ENCODE measurements at places on chromosomes 6 and 20.

GRCh38 chr6:16741112-16742016 is 19.9 kb downstream of the ATXN1 start:
- no peak overlapping the region for H3K4me3 ChIP-seq
- peaks cover 77% of the 10 kb centered on the region for H3K4me1 ChIP-seq
- peak overlapping the region; percentile 46 for H3K27ac ChIP-seq
- no peak for DNase-seq
- peaks cover 42% of the 10 kb centered on the region for H3K36me3 ChIP-seq

- no peak for DNase-seq
- H3K4me3 ChIP-seq: no peak overlapping the region
- peaks cover 25% of the 10 kb centered on the region for H3K4me1 ChIP-seq
- peaks cover 26% of the 10 kb centered on the region for H3K36me3 ChIP-seq
- H3K27ac ChIP-seq: no peak overlapping the region
- no peaks in the 10 kb centered on the region for H3K27me3 ChIP-seq
Measured at GRCh38 chr6:636488-636887, 20.4 kb downstream of the HUS1B start.

- no peak overlapping the region for H3K4me3 ChIP-seq
- peaks cover 2% of the 10 kb centered on the region for H3K36me3 ChIP-seq
- no peak for DNase-seq
Measured at GRCh38 chr20:13249118-13249797, 28.2 kb downstream of the ISM1 start.

- H3K36me3 ChIP-seq: no peaks in the 10 kb centered on the region
- H3K4me3 ChIP-seq: no peak overlapping the region
- H3K27me3 ChIP-seq: no peaks in the 10 kb centered on the region
- no peak overlapping the region for H3K27ac ChIP-seq
- H3K4me1 ChIP-seq: no peaks in the 10 kb centered on the region
Measured at GRCh38 chr20:37543828-37544227, 16.2 kb upstream of the BLCAP start.

GRCh38 chr20:50395251-50395729 is 114.9 kb upstream of the PTPN1 start:
- no peak overlapping the region for H3K27ac ChIP-seq
- H3K4me1 ChIP-seq: peaks cover 14% of the 10 kb centered on the region
- no peak for DNase-seq
- H3K27me3 ChIP-seq: no peaks in the 10 kb centered on the region
- H3K4me3 ChIP-seq: no peak overlapping the region

- peak overlapping the region; percentile 77 for H3K4me3 ChIP-seq
- H3K36me3 ChIP-seq: peaks cover 10% of the 10 kb centered on the region
- no peaks in the 10 kb centered on the region for H3K27me3 ChIP-seq
- DNase-seq: peak; percentile 33
Measured at GRCh38 chr6:154156135-154156896, 117.3 kb downstream of the OPRM1 start.

DNA sequence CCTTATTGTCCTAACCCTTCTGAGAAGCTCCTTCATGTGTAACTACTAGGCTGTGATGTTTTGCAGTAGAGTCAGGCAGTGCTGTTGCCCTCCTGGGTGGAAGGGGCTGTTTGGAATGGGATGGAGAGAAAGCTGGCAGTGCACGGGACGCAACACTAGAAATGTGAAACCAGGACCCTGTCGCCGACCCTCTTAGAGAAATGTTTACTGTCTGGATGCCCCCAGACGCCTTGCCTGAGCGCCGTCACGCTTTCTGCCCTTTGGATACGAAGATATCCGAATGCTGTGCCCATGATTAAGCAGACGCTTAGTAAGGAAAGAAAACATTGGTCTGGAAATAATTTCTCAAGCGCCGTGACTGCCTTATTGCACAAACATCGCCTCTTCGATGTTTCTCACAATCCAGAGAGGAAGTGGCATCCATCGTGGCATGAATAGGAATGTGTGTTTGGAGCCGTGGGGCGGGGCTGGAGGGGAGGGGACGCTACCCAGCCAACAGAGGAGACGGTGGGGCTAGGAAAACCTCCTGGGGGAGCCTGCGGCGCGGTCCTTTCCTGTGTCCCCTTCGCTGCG is 661 bp upstream of the PPP1R14C start:
- H3K4me1 ChIP-seq: peaks cover 18% of the 10 kb centered on the region
- H3K27ac ChIP-seq: no peak overlapping the region
- no peak for DNase-seq
- peak overlapping the region; percentile 72 for H3K4me3 ChIP-seq

DNA sequence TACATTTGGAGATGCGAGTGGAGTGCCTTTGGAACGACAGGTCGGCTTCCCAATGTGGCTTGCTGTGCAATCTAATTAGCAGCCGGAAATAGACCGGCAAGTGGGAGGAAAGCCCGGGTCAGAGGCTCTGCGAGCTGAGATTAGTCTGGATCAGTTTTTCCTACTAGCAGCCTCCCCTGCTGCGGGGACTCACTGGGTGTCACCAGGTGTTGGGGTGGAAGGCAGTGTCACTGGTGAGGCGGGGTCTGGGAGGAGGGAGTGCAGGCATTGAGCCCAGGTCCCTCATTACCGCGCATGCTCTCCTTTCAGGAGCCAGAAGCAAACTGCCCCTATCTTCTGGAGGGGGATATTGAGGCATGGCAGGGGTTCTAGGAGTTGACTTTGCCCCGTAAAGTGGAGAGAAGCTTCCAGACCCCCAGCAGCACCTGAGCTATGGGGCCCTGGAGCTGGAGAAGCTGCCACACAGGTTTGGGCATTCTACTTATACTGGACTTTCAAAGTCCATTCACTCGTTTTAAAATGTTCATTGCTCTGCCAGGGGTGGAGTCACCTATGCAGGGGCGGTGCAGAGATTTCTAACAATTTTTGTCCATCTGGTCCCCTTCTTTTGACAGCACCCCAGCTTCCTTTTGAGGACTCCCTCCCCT is 11.0 kb downstream of the SULF2 start:
- no peak overlapping the region for H3K4me3 ChIP-seq
- no peak overlapping the region for H3K27ac ChIP-seq
- DNase-seq: no peak
- H3K27me3 ChIP-seq: peaks cover 22% of the 10 kb centered on the region

DNA sequence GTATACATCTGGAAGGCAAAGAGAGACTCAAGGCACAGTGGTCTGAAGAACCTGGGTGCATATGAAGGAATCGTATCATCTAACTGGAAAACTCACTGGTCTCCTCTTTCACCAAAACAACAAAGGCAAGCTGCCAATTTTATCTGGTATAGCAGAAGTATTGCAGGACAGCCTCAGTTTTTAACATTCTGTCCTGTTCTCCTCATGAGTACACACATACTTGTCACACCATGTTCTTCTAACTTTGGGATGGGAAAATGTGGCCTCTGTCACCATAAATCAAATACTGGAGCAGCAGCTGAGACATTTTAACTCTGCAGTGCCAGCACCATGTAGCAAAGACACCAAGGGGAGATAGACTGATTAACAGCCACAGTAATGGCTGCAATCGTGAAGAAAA is 199.1 kb upstream of the CNR1 start:
- H3K27me3 ChIP-seq: peaks cover 29% of the 10 kb centered on the region
- no peaks in the 10 kb centered on the region for H3K36me3 ChIP-seq
- no peak overlapping the region for H3K27ac ChIP-seq
- H3K4me1 ChIP-seq: no peaks in the 10 kb centered on the region

GRCh38 chr20:36549942-36550789 is 8.8 kb downstream of the MYL9 start:
- no peaks in the 10 kb centered on the region for H3K4me1 ChIP-seq
- no peaks in the 10 kb centered on the region for H3K36me3 ChIP-seq
- no peak overlapping the region for H3K27ac ChIP-seq
- no peak for DNase-seq
- H3K4me3 ChIP-seq: no peak overlapping the region

- peaks cover 79% of the 10 kb centered on the region for H3K4me1 ChIP-seq
- no peaks in the 10 kb centered on the region for H3K27me3 ChIP-seq
- H3K27ac ChIP-seq: peak overlapping the region; percentile 99
- H3K4me3 ChIP-seq: peak overlapping the region; percentile 99
Measured at GRCh38 chr6:30491991-30492952, 3.0 kb downstream of the HLA-E start.

DNA sequence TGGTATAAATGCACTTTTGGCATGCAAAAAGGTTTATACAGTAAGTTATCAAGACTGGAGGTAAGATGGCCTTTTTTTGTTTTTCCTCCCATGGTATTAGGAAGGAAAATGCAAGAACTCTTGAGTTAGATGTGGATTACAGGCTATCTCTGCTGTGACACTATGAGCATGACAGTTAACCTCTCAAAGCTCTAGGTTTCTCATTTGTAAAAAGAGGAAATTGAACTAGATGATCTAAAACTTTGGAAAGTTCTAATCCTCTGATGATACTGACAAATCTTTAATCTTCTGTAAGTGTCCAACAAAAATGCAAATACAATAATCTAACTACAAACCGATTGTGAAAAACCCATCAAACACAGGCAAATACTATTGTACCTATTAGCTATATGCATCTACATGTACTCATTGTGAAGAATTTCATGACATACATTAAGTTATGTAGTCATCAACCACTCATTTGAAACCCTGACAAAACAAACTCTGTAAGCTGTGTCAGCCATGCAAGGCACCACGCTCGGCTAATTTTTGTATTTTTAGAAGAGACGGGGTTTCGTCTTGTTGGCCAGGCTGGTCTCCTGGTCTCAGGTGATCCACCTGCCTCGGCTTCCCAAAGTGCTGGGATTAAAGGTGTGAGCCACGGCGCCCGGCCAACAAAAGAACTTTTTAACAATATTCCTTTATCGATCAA is 4.2 kb downstream of the CDK19 start:
- H3K36me3 ChIP-seq: peaks cover 14% of the 10 kb centered on the region
- H3K4me1 ChIP-seq: peaks cover 23% of the 10 kb centered on the region
- no peaks in the 10 kb centered on the region for H3K27me3 ChIP-seq
- no peak overlapping the region for H3K4me3 ChIP-seq

DNA sequence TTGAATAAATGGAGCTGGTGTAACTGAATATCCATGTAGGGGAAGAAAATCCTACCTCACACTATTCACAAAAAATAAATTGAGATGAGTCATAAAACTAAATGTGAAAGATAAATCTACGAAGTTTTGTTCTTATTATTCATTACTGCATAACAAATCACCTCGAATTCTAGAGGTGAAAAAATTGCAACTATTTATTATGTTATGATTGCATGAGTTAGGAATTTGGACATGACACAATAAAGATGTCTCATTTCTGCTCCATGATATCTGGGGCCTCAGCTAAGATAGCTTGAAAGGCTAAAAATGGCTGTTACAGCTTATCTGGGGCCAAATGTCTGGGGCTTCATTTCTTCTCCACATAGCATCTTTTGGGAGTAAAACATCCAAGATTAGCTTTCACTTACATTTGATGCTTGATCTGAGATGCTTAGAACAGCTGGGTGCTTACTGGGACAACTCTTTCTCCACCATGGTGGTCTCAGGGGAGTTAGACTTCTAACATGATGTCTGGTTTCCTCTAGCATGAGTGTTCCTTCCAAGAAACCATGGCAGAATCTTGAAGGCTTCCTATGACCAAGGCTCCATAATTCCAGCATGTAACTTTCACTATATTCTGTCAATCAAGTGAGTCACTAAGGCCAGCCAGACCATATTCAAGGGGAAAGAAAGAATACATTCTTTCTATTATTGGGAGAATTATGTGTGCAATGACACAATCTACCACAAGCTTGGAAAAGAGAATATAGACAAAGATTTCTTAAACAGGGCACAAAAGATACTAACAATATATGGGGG is 30.1 kb downstream of the OR2B6 start:
- DNase-seq: no peak
- H3K36me3 ChIP-seq: no peaks in the 10 kb centered on the region
- H3K4me3 ChIP-seq: no peak overlapping the region
- no peaks in the 10 kb centered on the region for H3K4me1 ChIP-seq

DNA sequence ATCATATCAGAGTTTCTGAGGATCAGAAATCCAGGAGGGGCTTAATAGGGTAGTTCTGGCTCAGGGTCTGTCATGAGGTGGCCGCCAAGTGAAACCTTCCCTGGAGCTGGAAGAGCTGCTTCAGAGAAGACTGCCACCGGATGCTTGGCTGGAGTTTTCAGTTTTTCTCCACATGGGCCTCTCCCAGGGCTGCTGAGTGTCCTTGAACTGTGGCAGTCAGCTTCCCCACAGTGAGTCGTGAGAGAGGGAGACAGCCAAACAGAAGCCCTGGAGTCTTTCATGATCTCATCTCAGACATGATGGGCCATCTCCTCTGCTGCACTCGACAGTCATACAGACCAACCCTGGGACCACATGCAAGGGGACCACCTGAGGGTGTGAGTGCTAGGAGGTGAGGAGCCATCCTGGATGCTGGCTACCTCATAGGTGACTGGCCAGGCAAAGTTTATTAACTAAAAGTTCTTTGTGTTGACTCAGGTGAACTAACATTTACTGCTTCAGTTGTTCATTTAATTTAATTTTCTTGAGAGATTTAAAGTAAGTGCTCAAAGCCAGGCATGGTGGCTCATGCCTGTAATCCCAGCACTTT is 71.5 kb downstream of the SHLD1 start:
- H3K4me1 ChIP-seq: peaks cover 16% of the 10 kb centered on the region
- no peaks in the 10 kb centered on the region for H3K27me3 ChIP-seq
- peak overlapping the region; percentile 38 for H3K27ac ChIP-seq
- no peak overlapping the region for H3K4me3 ChIP-seq

DNA sequence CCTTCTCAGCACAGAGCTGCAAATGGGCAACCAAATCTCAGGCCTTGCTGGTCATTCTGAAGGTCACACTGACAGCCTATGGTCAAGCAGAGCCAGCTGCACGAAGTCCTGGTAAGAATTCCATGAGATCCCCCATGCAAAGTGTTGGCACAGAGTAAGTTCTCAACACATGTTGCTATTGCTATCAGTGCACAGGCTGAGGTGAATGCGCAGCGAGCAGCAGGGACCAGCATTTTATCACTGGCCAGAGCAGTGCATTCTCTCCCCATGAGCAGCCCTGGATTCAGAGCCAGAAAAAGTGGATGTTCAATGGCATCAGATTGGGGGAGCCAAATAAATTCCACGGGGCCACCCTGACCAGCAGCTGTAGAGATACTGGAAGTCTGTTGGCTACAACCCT is 44.1 kb upstream of the TOP1 start:
- no peak for DNase-seq
- H3K36me3 ChIP-seq: no peaks in the 10 kb centered on the region
- no peak overlapping the region for H3K27ac ChIP-seq
- H3K27me3 ChIP-seq: no peaks in the 10 kb centered on the region
- H3K4me1 ChIP-seq: peaks cover 16% of the 10 kb centered on the region

- peaks cover 23% of the 10 kb centered on the region for H3K4me1 ChIP-seq
- no peak for DNase-seq
- peaks cover 37% of the 10 kb centered on the region for H3K27me3 ChIP-seq
Measured at GRCh38 chr6:156396068-156396771, 381.0 kb upstream of the ARID1B start.

All from central memory CD8-positive, alpha-beta T cell (primary cell).